ENCODE measurements at places on chromosomes 6 and 20. TPM values are rescaled to one million over a fixed set of nuclear protein-coding genes. Genes with fewer than 3 reads are reported as not detected.

Gene ERVFRD-1
- not detected for total RNA-seq

Gene TRIM15
- total RNA-seq: 0.09 TPM

Gene VSTM2L
- total RNA-seq: 10.5 TPM

Gene TGM2
- total RNA-seq: 496 TPM

Gene HUS1B
- 0.35 TPM for total RNA-seq

Gene BTNL2
- total RNA-seq: not detected

Gene PRL
- total RNA-seq: not detected

Gene PHF1
- 15.9 TPM for total RNA-seq

Gene SAPCD1
- 2.7 TPM for total RNA-seq

Gene SRF
- total RNA-seq: 18.7 TPM

Measured in A549 treated with CORT108297 at 1 μM for 4 hours (cell line).